ENCODE measurements at places on chromosomes 13 and 19.

- no peak for DNase-seq
Measured at GRCh38 chr13:79185580-79185979, 220.5 kb downstream of the RBM26 start.

DNA sequence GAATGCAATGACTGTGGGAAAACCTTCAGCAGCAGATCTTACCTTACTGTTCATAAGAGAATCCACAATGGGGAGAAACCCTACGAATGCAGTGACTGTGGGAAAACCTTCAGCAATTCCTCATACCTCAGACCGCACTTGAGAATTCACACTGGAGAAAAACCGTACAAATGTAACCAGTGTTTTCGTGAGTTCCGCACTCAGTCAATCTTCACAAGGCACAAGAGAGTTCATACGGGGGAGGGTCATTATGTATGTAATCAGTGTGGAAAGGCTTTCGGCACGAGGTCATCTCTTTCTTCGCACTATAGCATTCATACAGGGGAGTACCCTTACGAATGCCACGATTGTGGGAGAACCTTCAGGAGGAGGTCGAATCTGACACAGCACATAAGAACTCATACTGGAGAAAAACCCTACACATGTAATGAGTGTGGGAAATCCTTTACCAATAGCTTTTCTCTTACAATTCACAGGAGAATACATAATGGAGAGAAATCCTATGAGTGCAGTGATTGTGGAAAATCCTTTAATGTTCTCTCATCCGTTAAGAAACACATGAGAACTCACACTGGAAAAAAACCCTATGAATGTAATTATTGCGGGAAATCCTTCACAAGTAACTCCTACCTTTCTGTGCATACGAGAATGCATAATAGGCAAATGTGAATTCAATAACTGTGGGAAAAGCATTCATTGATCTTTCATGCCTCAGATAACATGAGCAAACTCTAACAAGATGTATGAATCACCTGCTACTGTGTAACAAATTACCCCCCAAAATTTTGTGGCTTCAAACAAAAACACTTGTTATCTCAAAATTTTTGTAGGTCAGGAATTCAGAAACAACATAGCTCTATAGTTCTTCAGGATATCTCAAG, 13.8 kb downstream of the ZNF557 start:
- no peak for DNase-seq

DNA sequence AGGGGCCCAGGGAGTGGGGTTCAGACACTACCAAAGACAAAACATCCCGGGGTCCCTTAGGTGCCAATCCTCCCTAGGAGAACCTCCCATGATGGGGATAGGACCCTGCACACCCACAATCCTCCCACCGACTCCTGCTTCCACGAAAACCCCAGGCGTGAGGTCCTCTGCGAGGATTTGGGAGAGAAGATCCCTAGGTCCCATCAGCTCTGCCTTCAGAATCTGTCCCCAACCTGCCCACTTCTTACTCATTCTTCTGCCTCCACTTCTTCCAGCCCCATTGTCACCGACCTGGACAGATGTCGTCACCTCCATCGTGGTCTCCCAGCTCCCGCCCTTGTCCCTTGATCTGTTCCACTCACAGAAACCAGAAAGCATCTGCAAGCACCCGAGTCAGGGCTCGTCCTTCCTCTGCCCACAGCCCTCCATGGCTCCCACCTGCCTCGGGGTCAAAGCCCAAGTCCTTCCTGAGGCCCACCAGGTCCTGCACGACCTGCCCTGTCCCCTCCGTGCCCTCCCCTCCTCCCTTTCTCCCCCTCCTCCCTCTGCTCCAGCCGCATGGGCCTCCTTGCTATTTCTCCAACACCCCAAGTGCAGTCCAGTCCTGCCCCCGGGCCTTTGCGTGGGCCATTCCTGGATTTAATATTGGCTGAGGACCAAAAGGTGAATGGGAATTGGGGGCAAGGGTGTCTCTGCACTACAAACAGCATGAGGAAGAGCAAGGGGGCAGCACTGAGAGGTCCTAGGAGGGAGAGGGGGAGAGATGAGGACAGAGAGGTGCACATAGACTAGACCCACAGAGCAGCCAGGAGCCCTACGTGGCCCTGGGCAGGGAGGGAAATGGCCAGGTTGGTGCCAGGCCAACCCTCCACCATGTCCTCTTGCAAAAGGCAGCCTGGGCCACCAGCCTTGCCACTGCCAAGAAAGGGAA, 51.3 kb downstream of the PTPRS start:
- no peak for DNase-seq

DNA sequence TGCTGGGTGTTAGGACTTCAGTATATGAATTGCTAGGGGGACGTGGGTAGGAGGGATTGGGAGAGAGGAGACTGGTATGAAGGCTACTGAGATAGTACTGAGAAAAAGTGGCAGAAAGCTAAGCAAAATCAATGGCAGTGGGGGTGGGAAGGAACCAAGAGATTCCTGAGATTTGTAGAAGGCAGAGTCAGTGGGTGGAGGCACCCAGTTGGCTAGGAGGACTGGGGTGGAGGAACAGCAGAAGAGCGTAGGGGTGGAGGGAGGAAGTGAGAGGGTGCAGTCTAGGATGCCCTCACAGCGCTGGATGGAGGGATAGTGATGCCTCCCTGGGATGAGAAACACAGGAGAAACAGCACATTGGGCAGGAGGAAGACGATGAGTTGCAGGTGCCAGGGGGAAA, 5.6 kb upstream of the MEDAG start:
- no peak for DNase-seq

DNA sequence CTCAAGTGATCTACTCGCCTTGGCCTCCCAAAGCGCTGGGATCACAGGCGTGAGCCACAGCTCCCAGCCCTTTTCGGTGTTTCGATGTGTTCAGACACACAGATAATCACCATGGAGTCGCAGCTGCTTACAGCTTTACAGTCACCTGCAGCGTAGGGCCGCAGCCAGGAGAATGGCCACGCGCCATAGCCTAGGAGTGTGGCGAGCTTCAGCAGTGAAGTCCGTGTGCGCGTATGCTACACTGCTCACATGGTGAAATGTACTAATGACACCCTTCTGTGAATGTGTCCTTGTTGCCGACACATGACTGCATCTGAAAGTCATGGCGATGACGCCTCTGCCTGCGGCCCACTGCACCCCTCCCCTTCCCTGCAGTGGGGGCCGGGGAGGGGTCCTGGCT, 23.6 kb downstream of the AP3D1 start:
- no peak for DNase-seq

- no peak for DNase-seq
Measured at GRCh38 chr13:80312012-80312704, 28.8 kb downstream of the SPRY2 start.

Measured in HAP-1 (cell line).